DMS79 (cell line): ENCODE measurements at places on chromosomes 3 and 15.

GRCh38 chr3:100606894-100607512 lies 2.4 kb upstream of the ADGRG7 start:
- no peak for DNase-seq

GRCh38 chr3:113606539-113607218 lies 74.3 kb downstream of the SIDT1 start:
- DNase-seq, result no peak

DNA sequence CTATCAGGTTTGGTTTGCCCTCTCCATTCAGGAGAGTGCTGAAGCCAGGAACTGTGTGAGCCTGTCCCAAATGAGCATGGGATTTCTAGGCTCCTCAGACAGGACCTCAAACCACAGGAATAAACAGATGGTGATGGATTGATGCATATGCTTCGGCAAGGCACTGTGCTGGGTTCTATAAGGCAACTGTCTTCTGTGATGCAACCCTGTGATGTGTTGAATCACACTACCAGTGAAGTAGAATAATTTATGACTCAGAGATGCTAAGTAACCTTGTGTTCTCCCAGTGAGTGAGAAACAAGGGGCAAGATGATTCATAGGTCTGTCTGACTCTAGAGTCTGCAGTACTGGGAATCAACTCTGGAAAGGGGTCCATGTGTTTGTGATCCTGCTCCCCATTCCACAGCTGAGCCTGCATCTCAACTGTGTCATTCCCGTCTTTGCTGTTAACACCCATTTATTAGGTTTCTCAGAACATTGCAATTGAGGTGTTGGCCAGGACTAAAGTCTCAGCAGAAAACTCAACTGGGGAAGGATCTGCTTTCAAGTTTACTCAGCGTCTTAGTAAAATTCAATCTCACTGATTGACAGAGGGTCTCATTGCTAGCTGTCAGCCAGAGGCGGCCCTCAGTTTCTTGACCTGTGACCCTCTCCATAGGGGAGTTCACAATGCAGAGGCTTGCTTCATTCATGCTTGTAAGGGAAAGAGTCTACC lies 510.1 kb upstream of the CFAP20DC start:
- no peak for DNase-seq

- no peak for DNase-seq
These were observed 64.6 kb downstream of the CPN2 start for GRCh38 chr3:194286375-194287146.

GRCh38 chr3:98739266-98739665 lies 23.9 kb upstream of the ST3GAL6 start:
- DNase-seq, result no peak

DNA sequence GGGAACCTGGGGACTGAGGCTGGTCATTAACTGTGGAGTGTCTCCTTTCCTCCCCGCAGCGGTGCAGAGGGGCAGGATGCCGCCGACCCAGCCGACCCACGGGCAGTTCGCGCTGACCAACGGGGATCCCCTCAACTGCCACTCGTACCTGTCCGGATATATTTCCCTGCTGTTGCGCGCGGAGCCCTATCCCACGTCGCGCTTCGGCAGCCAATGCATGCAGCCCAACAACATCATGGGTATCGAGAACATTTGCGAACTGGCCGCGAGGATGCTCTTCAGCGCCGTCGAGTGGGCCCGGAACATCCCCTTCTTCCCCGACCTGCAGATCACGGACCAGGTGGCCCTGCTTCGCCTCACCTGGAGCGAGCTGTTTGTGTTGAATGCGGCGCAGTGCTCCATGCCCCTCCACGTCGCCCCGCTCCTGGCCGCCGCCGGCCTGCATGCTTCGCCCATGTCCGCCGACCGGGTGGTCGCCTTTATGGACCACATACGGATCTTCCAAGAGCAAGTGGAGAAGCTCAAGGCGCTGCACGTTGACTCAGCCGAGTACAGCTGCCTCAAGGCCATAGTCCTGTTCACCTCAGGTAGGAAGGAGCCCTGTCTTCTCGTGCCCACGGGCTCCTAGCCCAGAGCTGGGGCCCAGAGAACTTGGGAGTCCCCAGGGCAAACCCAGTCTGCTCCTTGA lies 3.7 kb downstream of the NR2F2 start:
- DNase-seq, result no peak

DNA sequence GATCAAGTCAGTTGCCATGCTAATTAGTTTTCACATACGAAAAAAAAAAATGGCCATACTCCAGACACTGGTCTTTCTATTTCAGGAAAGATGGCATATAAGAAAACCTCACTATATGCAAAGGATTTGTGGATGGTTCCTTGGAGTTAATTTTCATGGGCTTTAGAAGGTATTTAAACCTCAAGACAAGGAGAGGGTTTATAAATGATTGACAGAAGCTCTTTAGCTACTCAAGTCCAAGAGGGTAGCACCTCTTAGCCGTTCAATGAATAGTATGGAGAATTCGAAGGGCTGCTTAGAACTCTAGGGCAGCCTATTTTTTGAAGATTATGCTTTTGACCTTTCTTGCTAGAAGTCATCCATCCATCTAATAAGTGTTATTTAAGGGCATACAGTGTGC lies 41.7 kb downstream of the RBMS3 start:
- no peak for DNase-seq
